AG08395 (cell line): ENCODE measurements at places on chromosomes 16 and 17.

- no peak for DNase-seq
Observed at GRCh38 chr16:3383045-3383448, 17.8 kb downstream of the ZSCAN32 start.

DNA sequence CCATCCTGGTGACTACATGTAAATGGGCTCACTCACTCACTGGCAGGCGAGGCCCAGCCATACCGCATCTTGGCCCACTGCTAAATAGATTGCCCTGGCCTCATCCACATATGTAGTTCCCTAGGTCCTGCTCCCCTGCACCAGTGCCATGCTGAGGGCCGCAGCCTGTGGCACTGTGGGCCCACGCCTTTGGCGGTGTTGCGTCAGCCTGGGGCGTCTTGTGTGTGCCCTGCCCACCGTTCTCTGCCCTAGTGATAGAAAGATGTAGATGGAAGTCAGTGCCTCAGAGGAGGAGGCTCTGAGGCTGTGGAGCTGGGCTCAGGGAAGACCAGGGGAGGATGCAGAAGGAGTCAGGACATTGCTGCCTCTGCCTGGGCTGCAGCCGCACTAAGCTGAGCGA lies 18.9 kb downstream of the C17orf75 start:
- DNase-seq, result no peak

DNA sequence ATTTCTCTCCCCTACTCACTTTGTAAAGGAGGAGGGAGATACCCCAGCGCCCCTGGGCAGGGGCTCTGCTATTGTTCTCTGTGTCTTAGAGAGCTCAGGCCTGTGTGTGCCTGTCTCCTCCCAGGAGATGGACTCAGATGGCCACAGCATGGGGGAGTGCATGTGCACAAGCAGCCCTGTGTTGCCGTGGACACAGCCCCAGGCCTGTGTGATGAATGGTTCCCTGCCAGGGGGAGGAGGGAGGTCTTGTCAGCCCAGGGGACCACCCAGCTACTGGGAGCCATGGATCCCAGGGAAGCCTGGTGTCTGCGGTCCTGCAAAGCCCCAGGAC lies 26.3 kb downstream of the GINS2 start:
- DNase-seq, result no peak

DNA sequence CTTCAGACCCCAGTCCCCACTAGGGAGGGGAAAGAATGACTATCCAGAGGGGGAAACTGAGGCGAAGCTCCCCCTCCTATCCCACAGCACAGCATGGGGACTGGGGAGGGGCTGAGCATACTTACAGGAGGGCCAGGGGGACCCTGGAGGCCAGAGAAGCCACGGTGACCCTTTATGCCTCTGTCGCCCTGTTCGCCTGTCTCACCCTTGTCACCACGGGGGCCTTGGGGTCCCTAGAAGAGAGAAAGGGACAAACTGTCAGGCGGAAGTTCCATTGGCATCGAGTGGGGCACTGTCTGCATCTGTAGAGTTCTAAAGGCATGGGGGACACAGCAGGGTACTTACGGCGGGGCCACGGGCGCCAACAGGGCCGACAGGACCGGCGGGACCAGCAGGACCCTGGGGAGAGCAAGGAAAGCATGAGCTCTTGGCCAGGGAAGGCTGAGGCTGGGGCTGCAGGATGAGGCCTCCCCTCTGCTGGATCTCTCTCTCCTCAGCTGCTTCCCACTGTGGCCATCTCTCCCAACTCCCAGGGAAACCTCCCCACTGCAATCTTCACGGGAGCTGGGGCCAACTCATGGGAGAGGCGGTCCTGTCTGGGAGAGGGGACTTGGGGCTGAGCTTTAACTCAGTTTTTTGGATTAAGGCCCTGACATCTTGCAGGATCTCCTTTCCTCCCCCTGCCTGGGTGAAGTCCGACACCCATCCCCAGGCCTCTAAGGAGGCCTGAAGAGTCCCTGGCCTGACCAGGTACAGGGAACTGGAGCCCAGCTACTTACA lies 13.5 kb downstream of the COL1A1 start:
- no peak for DNase-seq

DNA sequence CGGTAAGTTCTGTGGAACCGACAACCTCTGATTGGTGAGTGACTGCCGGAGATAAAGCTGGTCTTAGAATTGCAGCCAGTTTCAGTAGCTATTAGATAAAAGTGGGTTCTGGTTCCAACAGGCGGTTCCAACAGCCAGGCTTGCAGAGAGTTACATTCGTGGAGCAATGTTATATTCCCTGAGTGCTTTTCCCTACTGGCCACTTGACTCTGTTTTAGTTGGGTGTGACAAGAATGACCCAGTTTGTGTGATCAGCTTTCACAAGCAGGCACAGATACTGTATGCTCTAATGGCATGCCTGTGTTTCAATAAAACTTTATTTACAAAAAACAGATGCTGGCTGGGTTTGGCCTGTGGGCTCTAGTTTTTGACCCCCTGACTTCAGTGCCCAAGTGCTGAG lies 196.6 kb downstream of the SNX29 start:
- DNase-seq, result no peak

DNA sequence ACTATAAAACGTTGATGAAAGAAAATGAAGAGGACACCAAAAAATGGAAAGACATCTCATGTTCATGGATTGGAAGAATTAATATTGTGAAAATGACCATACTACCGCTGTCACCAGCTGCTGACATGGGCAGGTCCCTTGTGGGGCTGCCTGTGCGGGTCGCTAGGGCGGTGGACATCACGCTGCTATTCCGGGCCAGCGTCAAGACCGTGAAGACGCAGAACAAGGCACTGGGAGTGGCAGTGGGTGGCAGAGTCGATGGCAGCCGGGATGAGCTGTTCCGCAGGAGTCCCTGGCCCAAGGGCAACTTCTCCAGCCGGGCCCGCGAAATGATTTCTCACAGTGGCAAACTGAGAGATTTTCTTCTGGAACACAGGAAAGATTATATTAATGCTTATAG lies 48.2 kb upstream of the NSRP1 start:
- no peak for DNase-seq

- no peak for DNase-seq
Observed at GRCh38 chr16:20409398-20410120, at the start of gene ACSM5. TSS of gene ACSM5 (plus strand) at chr16:20409534. CDS start at chr16:20411485, 1,951 bp downstream.

DNA sequence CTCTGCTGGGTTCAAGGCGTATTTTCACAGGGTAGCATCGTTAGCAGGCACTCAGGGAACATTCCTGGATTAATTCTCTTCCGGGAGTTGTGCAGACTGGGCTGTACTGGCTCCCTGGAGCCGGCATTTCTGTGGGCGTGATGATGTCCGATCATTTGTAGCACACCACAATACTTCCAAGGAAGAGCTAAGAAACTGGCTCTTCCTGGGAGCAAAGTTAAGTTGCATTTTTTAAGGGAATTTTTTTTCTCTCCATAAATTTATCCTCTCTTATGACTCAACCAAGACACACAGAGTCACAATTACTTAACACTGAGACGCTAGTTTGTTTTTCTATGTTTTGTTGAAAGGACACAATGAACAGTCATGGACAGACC lies 211.6 kb upstream of the FOXF1 start:
- DNase-seq, result peak; percentile 49

DNA sequence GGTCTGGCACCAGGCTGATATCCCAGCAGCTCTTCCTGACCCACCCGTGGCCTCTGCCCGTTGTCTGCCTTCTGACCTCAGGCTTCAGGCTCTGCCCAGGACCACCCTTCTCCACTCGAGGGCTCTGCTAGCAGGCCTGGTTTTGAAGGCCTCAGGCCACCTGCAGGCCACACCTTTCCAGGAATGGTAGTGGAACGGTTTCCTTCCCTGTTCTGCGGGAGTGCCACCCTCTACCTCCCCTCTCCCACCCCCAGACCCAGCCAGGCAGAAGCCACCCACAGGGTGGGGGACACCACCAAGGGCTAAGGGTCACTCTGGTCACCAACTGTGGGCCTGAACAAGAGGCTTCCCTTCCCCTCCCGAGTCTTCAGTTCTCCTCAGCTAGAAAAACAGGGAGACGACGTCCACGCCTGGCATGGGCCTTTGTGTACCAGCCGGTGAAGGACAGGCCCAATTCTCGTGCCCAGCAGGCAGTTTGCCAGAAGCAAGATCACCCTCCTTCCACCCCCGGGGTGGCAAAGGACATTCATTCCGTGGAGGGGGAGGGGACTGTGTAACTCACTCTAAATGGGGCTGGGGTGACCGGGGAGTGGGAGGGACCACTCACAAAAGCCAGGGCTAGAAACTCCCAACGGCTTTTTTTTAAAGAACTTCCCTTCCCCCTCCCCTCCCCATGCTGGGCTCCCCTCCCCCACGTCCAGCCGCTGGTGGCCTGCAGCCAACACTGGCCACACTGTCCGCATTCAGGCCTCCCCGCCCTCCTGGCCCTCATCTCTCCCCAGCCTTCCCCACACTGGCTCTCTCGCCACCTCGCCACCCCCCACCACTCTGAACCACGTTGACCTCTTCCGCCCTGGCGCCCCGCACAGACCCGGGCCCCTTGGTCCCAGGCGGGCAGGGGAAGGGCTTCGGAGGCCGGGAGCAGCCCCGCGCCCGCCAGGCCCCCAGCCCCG lies 7.7 kb downstream of the CBX4 start:
- DNase-seq, result no peak

DNA sequence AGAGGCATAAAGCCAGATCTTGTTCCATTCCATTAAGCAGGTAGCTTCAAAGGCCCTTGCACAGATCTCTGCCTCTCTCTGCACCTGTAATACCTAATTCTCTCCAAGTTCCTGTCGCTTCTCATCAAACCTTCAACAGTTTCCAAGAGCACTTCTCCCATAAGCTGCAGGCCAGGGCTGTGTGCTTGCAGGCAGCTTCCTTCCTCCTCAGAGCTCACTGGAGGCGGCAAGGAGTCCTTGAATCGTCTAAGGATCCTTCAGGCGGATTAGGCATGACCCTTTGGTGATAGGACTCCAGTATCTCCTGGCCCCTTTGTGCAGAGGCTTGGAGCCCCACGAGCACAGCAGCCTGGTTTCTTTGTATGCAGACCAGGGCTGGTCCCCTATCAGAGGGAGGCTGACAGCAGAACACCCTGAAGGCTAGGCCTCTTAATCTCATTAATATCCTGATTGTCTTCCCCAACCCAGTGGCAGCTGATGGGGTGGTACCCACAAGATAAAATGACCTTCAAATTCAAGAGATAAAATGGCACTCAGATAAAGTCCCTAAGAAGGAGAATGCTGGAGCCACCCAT lies 19.8 kb downstream of the HNF1B start:
- no peak for DNase-seq

DNA sequence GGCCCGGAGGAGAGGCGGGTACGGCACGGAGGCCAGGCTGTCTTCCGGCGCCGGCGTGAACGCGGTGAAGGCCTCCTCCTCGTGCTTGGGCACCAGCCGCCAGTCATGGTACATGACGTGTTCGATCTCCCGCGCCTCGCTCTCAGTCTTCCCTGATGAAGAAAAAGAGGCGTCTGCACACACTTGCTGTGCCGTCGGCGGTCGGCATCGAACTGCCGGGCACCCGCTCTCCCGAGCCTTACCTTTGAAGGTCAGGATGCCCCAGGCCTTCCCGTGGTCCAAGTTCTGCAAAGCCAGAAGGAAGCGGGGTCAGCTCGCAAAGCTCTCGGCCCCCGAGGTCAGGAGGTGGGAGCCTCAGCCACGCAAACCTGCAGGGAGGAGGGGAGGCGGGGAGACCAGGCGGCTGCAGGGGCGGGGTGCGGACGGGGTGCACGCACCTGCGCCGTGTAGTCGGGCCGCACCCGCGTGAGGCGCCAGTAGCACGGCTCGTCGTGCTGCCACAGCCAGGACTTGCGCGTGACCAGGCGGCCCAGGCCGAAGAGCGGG lies at the start of gene EME2:
Gene EME2 (plus strand): TSS at position 449 of the 546 bp plus-strand sequence. CDS start 418 bp downstream, outside the sequence.
- DNase-seq, result no peak

- no peak for DNase-seq
Observed at GRCh38 chr17:78081551-78081950, 47.0 kb downstream of the TMC6 start.

GRCh38 chr17:82386255-82386831 lies 14.8 kb downstream of the UTS2R start:
- DNase-seq, result no peak

DNA sequence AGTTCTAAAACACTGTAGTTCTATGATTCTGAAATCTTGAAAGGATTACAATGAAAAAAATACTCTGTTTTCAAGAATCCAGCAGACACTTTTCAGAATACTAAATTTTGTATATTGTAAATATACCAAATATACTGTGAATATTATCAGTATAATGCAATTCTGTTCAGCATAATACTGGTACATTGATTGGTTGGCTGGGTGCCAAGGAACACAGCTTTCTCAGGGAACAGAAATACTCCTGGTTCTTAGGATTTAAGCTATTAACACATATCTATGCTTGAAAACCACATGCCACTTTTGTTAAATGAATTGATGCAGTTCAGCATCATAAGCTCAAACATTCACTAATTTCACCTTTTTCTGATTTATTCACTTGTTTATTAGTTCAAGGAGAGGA lies 2.5 kb upstream of the GINS3 start:
- no peak for DNase-seq

DNA sequence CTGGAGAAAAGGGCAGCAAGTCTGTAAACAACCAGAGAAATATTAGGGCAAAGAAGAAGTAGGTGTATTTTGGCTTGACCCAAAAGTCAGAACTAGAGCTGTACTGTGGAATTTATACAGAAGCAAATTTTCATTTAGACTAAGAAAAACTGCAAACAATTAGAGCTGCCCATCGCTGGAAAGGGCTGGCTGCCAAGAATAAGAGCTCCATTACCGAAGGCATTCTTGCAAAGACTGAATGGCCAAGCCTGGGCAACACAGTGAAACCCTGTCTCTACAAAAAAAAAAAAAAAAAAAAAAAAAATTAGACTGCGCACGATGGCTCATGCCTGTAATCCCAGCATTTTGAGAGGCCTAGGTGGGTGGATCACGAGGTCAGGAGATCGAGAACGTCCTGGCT lies 53.9 kb upstream of the TMC5 start:
- no peak for DNase-seq

DNA sequence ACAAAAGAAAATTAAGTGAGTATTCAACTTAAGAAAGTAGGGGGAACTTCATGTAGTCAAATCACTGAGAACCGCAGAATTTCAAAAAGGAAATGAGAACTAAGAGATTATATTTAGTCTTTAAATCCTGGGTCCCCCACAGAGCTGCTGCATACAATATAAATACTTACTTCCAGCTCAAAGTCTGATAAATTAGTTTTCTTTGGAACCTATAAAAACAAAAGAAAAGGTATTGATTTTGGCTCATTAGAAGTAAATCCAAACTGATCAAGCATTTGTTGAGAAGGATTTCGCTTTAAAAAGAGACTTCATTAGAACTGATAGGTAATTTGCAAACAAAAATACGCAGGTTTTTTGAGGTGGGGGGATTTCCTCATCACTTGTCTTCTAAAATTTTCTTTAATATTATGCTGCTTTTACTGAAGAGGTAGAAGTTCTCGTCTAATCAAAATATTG lies 21.9 kb downstream of the PARN start:
- DNase-seq, result no peak

- DNase-seq, result peak; percentile 43
Observed at GRCh38 chr17:43477832-43478634, 5.7 kb upstream of the DHX8 start.

- DNase-seq, result peak; percentile 8
Observed at GRCh38 chr16:47197536-47198179, 53.9 kb upstream of the NETO2 start.
